ENCODE measurements at places on chromosomes 5 and 9.

DNA sequence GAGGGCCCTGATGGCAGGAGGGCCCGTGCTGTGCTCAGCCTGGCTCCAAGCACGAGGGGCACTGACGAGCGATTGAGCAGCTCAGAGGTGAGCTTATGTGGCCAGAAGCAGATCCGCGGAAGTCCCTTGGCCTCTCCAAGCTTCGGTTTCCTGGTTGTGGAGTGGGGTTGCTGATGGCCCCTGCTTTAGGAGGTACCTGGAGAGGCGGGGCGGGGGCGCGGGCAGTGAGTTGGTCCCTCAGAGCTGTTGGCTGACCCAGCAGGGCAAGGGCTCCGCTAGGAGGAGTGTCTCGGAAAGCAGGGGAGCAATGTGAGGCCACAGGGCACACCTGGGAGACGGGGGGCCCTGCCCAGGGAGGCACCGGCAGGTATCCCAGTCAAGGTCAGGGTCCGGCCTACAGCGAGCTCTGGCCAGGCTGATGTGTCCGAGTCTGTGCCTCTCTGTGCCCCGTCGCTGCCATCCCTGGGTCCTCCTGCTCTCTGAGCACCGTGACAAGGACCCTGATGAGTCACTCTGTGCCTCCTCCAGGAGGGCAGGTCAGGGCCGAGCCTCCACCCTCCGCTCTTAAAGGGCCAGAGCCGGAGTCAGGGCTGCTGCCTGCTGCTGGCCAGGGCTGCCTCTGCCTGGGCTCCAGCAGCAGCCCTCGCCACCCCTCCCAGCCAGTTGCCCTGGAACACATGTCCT lies 14.8 kb downstream of the NCS1 start:
- no peak for DNase-seq

DNA sequence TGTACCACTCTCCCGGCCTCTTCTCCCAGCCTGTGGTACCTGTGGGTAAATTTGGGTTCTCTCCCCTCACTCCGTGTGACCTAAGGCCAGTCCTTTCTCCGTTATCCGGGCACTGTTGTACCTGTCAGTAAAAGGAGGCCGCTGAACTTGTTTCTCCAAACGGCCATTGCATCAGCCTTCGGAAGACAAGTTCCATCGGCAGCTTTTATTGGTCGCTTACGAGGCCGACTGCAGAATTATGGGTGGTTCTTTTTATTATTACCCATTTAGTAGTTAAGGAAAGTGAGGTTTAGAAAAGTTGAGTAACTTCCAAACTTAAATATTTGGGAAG lies 558 bp downstream of the GRPEL2 start:
- DNase-seq: no peak

GRCh38 chr9:135036861-135037465 lies 50.5 kb upstream of the OLFM1 start:
- no peak for DNase-seq

GRCh38 chr9:93108291-93109041 lies 12.4 kb downstream of the CARD19 start:
- DNase-seq: no peak

DNA sequence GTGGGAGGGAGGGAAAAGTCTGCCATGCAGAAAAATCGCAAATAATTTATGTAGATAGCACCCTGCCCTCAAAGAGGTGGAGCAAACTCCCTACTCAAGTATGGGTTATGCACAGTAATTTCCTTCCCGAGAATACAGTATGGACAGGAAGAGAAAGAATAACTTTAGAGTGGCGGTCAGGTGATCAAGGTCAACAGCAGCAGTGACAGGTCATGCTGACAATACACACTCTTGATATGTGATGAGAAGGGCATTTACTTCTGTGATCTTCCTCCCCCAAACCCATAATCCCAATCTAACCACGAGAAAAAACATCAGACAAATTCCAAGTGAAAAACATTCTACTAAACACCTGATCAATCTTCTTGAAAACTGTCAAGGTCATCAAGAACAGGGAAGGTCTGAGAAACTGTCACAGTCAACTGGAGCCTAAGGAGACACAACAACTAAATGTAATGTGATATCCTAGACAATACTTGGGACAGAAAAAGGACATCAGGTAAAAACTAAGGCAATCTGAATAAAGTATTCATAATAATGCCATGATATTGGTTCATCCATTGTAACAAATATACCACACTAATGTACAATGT lies 11.7 kb downstream of the BICD2 start:
- DNase-seq: no peak

DNA sequence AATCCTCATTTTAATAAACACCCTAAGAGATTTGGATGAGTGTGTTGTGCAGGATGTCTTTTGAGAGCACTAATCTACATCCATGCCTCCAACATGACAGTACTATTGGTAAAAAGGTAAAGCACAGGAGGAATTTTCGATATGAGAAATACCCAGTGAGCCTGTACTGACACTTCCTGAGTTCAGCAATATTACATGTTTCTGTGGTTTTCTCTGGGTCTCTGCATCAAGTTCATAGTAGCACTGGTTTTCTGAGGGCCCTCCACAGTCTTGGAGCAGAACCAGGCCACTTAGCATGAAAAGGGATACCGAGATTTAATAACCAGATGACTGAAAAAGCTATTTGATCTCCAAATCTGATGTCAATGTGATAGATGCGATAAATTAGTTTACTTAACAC lies 524.1 kb downstream of the TMEM38B start:
- no peak for DNase-seq

- no peak for DNase-seq
These were observed 7.5 kb upstream of the CMBL start for GRCh38 chr5:10315201-10315600.

DNA sequence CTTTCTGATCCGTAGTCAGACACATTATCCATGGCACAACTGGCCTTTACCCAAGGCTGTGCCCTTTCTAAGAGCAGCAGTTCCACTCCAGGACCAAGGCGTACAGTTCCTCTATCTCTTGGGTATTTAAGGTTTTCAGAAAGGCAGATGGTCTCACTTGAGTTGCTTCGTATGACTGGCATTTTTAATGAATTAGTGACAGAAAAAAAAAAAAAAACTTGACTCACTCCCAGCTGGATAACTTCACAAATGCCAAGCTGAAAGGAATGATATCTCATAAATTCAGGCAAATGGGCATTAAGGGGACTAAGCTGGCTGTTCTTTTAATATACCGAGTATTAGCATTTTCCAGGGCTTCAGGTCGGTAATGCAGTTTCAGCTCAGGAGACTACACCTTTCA lies 60.7 kb downstream of the SLC24A2 start:
- DNase-seq: no peak

DNA sequence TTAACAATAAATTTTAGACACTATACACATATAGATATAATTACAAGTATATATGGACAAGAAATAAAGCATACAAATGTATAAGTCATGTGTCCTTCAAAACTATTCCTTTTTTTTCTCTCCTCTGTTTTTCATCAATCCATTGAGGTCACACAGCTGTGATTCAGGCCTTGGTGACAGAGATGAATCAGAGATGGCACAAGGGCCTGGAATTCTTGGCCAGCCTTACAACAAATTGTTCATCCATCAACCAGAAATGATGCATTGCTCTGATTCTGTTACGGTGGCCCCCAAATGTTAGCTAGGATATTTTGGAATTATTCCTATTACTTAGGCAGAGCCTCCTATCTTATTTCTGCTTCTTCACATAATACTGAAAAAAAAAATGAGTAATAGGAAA lies 108.7 kb upstream of the MPDZ start:
- no peak for DNase-seq

- no peak for DNase-seq
These were observed 35.3 kb downstream of the ERBIN start for GRCh38 chr5:65961633-65962032.

DNA sequence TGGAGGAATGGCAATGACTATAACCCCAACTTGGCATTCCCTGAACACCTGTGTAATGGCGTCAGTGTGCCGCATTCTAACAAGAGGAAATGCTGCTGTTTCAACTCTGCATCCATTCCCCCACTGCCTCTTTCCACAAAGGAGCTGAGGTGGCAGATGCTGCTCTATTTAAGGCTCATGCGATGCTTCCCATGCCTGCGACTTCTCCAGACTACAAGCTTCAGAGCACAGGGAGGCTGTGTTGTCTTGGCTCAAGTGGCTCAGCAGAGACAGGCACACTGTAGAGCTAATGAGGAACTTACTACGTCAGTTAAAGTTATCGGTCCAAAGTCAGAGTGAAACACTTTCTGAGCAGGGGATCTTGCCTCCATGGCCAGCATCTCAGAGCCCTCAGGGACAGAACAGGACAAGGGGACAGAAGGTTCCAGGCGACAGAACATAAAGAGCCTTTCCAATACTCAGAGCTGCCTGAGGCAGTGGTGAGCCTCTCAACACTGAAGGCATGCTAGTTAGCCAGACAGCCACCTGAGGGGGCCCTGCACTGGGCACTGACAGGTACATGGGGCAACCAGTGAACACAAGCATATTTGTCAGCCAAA lies 21.8 kb downstream of the TNIP1 start:
- DNase-seq: no peak

- DNase-seq: no peak
These were observed 698 bp upstream of the CACNA1B start for GRCh38 chr9:137876781-137877386.

GRCh38 chr5:91059409-91059808 lies 323.7 kb downstream of the ARRDC3 start:
- DNase-seq: no peak

GRCh38 chr5:179668391-179668790 lies 12.4 kb downstream of the CBY3 start:
- no peak for DNase-seq

- no peak for DNase-seq
These were observed 56.4 kb downstream of the PRKACG start for GRCh38 chr9:68957479-68957878.

DNA sequence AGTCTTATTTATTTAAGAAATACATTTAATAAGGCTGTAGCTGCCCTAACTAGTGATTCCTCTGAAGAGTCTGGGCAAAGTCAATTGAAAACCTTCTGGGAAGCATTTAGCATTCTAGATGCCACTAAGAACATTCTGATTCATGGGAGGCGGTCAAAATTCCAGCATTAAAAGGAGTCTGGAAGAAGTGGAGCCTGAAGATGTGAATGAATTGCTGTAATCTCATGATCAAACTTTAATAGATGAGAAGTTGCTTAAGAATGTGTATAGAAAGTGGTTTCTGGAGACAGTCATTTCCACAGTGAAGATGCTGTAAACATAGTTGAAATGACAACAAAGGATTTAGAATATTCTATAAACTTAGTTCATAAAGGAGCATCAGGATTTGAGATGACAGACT lies 61.4 kb downstream of the WDR41 start:
- DNase-seq: no peak

- DNase-seq: no peak
These were observed 228.3 kb upstream of the ADAMTS16 start for GRCh38 chr5:4911646-4912403.

- no peak for DNase-seq
These were observed 902.3 kb upstream of the DMAC1 start for GRCh38 chr9:8701904-8702303.

DNA sequence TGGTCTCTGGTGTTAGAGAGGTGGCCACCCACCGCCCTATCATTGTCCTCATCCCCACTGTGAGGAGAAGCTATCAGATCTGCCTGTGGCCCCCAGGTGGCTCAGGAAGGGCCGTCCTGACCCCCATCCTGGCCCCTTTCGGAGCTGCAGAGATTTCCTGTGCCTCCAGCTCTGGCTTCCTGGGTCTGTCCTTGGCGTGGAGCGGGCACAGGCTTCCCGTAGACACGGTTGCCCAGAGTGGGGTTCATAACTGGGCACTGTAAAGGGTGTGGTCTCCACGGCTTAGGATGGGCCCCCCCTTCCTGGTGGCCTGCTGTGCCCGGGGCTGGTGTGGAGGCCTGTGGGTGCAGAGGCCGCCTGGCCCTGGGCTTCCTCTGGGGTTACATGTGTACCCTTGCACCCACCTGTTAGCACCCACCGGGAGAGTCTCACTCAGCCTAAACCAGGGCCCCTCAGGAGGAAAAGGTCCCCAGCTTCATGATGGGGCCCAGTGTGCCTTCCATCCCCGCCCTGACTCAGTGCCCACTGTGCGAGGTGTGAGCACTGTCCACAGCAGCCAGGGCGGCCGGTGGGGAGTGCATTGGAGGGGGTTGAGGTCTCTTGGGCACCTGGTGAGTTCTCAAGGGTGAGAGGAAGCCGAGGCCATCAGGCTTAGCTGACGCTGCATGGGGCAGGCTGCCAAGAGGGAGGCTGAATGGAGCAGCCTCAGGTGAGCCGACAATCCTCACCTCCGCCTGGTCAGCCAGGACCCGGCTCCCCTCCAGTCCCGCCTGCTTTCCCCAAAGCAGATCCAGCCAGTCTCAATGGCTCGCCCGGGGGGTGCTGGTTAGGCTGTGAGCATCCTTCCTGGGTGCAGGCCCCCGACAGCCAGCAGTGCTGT lies 15.3 kb upstream of the AJM1 start:
- DNase-seq: no peak

- no peak for DNase-seq
These were observed 23.3 kb downstream of the CCNH start for GRCh38 chr5:87389296-87390034.

DNA sequence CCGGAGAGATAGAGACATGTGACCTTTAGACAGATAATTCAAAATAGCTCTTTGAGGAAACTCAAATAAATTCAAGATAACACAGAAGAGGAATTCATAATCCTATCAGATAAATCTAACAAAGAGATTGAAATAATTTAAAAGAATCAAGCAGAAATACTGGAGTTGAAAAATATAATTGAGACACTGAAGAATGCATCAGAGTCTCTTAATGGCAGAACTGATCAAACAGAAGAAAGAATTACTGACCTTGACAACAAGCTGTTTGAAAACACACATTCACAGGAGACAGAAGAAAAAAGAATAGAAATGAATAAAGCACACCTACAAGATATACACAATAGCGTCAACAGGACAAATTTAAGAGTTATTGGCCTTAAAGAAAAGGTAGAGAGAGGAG lies 40.4 kb upstream of the DEPDC1B start:
- no peak for DNase-seq

GRCh38 chr5:150647275-150648251 lies 7.1 kb downstream of the SYNPO start:
- DNase-seq: no peak

DNA sequence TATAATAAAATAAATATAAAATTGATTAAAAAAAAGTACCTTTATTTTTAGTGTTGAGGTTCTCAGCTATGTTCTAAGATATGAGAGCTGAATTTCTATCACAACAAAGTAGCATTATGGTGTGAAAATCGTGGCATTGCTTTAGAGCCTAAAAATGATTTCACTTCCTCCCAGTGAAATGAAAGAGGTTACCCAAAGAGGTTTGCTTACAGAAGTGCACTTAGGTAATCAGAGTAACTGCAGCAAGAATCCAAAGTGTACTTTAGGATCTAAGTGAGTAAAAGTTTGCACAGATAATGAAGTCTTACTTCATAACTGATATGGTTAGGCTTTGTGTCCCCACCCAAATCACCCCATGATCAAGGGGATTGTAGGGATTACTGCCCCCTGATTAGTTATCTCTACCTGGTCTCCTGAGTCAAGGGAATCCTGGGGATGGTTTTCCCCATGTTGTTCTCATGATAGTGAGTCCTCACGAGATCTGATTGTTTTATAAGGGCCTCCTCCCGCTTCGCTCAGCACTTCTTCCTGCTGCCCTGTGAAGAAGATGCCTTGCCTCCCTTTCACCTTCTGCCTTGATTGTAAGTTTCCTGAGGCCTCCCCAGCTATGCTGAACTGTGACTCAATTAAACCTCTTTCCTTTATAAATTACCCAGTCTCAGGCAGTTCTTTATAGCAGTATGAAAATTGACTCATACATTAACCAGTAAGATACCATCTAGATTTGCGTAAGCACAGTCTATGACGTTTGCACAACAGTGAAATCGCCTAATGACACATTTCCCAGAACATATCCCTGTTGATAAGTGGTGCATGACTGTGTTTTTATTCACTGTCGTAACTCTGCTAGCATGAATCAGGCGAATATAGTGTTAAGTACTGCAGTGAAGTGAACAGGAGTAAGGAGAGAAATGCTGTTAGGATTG lies 40.3 kb upstream of the LRRC70 start:
- no peak for DNase-seq

GRCh38 chr5:178423431-178423830 lies 166.8 kb downstream of the COL23A1 start:
- DNase-seq: no peak

Measured in stimulated activated CD8-positive, alpha-beta memory T cell treated with anti-CD3 and anti-CD28 coated beads, Interleukin-2, amount 100 ng/mL, for 48 hours (primary cell).